ENCODE measurements at places on chromosomes 11 and 22.

DNA sequence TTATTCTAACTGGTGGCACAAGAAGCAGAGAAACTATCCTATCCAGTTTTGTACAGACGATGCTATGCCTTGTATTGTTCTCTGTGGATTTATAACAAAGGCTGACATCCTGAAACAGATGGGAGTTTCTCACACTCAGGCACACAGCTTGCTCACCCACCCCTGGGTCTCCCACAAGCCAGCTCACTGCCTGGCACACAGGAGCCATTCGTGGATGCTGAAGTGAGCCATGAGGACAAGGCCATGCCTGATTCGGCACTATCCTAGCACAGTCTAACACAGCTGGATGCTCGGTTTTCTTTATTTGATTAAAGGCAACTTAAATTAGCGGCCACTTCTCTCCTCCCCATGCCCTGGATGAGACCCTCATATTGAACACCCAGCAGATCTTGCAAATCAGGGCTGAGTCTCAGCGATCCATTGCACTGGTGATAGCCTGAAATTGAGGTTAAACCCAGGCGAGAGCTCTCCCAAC, 25.7 kb upstream of the TMPRSS4 start:
- DNase-seq: no peak

- no peak for DNase-seq
These were observed 21.3 kb upstream of the ELFN2 start for GRCh38 chr22:37448516-37449127.

- no peak for DNase-seq
These were observed 15.5 kb downstream of the RELT start for GRCh38 chr11:73391665-73392064.

DNA sequence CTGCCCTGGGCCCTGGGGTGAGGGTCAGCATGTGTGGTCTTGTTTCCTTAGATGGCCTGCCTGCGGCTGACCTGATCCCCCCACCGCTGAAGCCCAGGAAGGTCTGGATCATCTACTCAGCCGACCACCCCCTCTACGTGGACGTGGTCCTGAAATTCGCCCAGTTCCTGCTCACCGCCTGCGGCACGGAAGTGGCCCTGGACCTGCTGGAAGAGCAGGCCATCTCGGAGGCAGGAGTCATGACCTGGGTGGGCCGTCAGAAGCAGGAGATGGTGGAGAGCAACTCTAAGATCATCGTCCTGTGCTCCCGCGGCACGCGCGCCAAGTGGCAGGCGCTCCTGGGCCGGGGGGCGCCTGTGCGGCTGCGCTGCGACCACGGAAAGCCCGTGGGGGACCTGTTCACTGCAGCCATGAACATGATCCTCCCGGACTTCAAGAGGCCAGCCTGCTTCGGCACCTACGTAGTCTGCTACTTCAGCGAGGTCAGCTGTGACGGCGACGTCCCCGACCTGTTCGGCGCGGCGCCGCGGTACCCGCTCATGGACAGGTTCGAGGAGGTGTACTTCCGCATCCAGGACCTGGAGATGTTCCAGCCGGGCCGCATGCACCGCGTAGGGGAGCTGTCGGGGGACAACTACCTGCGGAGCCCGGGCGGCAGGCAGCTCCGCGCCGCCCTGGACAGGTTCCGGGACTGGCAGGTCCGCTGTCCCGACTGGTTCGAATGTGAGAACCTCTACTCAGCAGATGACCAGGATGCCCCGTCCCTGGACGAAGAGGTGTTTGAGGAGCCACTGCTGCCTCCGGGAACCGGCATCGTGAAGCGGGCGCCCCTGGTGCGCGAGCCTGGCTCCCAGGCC, 12.7 kb downstream of the TMEM121B start:
- DNase-seq: no peak

- DNase-seq: no peak
These were observed 761.3 kb downstream of the OPCML start for GRCh38 chr11:132770829-132771530.

DNA sequence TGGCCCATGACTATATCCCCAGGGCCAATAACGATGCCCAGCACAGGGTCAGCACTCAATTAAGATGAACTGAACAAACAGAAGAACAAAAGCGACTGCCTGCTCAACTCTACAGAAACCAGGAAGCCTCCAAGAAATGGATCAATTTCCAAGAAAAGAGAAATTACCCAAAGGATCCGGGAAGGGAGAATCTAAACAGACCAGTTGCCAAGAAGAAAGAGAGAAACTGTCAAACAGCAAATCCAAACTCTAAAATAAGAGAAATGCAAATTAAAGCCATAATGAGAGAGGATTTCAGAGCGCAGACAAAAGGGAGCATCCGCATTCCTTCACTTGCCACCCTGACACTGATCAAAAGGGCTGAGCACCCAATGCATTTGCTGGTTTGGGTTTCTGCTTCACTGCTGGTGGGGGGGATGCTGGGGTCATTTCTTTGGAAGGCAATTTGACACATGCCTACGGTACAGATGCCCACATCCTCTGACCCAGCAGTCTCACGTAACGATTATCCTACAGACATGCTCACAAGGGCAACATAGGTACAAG, 37.7 kb upstream of the RFPL3 start:
- no peak for DNase-seq

DNA sequence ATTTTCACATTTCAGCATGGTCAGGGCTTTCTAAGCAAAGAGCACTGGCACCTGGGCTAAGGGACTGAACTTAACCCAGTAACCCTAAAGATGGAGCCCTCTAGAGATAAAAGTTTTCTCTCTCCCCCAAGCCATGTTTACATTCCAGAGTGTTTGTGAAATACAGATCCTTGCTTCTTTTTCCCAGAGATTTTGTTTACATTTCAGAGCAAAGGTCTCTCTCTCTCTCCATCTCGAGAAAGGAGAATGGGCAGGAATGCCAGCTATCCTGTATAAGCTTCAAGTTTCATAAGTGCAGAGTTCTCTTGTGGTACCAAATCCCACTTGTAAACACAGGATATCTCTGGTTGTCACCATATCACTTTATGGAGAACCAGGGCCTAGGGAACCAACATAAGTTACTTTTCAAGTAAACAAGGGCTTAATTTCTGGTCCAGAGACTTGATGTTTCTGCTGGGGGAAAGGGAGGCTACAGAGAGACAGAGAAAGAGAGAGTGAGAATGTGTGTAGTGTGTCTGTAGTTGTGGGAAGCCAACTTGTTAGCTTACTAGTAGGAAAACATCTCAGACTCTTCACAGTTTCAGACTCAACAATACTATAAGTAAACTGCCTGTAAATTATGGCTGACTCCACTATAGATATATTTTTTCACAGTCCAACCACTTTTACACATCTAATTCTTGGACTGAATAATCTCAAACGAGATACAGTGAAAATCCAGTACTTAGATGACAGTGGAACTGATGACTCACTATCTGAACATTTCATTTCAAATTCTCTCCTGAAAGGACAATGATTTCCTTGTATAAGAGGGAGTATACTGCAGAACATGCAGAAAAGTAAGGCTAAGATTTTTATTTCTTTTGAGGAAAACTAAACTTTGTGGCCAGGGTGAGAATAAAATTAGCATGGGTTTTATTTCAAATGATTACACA, 76.2 kb downstream of the ARHGAP32 start:
- no peak for DNase-seq

DNA sequence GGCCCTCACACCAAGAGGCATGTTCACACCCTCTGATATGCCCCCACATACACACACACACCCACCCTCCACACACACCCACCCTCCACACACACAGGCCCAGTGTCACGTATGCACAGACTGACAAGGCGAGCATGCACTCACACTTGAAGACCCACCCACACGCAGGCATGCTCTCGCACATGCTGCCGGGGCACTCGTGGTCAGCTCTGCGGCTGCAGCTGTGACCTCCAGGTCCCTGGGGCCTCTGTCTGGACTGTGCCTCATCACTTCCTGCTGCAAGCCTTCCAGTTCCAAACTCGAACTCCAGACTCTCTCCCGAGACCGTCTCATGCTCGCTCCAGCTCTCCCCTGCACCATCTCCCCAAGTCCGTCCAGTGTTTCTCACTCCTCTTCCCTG, 9.5 kb downstream of the DCHS1 start:
- no peak for DNase-seq

GRCh38 chr11:129852125-129852740, 36.6 kb downstream of the TMEM45B start:
- no peak for DNase-seq
